ENCODE measurements at places on chromosomes 7 and 10.

- DNase-seq, result no peak
These were observed 352.7 kb upstream of the SEMA3A start for GRCh38 chr7:84547331-84547730.

GRCh38 chr10:71220689-71221540, 8.5 kb downstream of the UNC5B start:
- DNase-seq, result no peak

GRCh38 chr10:132687893-132688579, 97.9 kb downstream of the NKX6-2 start:
- no peak for DNase-seq

- DNase-seq, result no peak
These were observed 62.2 kb downstream of the LANCL2 start for GRCh38 chr7:55427342-55427741.

GRCh38 chr7:93843260-93843659, 47.3 kb downstream of the TFPI2 start:
- no peak for DNase-seq

DNA sequence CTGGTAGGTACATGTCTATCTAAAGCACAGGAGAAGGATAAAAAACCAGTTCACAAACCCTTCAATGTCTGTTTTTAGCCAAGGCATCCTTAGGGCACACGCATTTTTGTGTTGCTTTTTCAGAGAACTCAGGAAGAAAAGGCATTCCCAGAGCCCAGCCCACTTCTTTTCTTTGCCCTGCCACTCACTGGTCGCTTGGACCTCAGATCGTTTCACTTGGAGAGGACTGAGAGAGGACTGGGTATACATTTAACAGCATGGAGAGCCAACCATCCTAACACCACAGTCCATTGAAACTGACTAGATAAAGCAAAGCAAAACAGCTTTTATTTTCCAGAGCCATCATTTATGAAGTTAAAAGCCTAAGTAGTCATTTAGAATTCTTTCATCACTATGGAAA, 194.2 kb downstream of the CAMK1D start:
- DNase-seq, result no peak

GRCh38 chr10:72812415-72812752, 81.2 kb upstream of the OIT3 start:
- DNase-seq, result no peak

DNA sequence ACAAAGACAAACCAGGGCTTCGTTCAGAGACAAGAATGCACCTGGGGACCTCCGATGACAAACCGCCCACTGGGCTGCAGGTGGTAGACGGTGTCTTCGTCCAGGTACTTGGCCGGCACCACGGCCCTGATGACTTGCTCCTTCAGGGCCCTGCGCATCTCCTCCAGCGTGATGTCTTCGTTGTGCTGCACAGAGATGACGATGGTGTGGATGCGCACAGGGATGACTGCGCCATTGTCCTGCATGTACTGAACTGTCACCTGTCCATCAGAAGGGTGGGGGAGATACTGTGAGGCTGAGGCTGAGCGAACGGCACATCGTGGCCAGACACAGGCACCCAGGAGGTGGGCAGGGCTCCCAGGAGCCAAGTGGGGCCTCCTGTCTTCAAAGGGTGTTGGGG, 13.1 kb downstream of the MAT1A start:
- DNase-seq, result peak; percentile 7

- no peak for DNase-seq
These were observed 55.8 kb downstream of the CLRN3 start for GRCh38 chr10:127836966-127837365.

DNA sequence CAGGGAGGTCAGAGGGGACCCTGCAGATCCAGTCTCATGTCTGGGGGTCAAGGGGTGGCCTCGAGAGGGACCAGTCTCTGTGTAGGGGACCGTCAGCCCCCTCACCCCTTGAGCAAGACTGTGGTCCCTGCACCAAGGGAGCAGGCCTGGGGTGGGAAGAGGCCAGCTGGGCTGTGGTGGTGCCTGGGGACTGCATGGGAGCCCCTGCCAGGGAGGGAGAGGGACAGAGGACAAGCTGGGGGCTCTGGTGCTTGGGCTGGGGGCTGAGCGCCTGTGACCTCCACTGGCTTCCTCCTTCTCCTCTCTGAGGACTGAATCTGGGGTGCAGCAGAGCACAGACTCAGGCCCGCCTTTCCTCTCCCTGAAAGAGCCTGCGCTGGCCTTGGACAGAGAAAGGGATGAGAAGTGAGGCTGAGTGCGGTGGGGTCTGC, 771 bp upstream of the PILRB start:
- DNase-seq, result no peak

DNA sequence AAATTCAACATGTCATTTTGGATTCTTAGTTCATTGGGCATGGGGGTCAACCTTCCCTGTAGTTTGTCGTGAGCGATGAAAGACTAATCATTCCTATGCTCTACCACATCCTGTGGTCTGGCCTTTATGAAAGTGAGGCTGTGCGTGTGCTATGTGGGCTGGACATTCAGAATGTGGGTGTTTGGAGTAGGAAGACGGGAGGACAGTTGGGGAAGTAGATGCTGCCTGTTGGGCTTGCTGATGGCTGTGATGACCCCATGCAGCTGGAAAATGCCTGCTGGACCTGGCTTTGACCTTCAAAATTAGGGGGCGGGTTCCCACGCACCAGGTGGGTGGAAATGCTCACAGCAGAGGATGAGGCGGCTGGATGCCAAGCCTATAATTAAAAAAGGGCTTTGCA, 90.9 kb upstream of the MKI67 start:
- DNase-seq, result no peak

- no peak for DNase-seq
These were observed 385.8 kb upstream of the KLF6 start for GRCh38 chr10:4170633-4171314.

DNA sequence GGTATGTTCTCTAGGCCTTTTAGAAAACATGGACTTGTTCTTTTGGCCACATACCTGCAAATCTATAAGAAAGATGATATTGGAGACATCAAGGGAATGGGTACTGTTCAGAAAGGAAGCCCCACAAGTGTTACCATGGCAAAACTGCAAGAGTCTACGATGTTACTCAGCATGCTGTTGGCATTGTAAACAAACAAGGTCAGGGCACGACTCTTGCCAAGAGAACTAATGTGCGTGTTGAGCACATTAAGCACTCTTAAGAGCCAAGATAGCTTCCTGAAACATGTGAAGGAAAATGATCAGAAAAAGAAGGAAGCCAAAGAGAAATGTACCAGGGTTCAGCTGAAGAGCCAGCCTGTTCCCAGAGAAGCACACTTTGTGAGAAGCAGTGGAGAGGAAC, 37.1 kb downstream of the SDK1 start:
- DNase-seq, result no peak

DNA sequence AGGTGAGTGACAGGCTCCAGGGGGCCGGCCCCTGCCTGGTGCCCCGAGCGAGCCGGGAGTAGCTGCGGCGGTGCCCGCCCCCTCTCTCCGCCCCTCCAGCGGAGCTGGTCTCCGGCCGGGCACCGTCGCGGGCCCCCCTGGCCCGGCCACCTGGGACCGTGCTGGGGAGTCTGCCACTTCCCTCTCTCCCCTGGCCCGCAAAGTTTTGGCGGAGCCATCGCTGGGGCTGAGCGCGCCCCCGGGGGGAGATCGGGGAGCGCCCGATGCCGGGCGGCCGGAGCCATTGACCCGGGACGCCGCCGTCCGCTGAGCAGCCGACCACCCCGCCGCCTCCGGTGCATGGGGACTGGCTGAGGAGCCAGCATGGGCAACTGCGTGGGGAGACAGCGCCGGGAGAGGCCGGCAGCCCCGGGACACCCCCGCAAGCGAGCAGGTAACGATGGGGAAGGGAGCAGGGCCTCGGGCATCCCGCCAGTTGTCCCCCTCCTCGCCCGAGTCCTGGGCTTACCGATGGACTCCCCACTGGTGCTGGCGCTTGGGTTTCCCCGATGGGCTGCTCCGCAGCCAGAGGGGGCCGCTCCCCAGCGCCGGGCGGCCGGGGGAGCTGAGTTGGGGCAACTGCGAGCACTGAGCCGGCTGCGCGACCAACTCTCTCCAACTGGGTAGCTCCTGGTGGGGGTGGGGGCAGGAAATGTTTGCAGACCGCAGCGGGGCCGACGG, at the start of gene UBTD1:
TSS of gene UBTD1 (plus strand) at position 84 of the 720 bp plus-strand sequence. CDS start at position 364, 280 bp downstream.
- peak; percentile 28 for DNase-seq

DNA sequence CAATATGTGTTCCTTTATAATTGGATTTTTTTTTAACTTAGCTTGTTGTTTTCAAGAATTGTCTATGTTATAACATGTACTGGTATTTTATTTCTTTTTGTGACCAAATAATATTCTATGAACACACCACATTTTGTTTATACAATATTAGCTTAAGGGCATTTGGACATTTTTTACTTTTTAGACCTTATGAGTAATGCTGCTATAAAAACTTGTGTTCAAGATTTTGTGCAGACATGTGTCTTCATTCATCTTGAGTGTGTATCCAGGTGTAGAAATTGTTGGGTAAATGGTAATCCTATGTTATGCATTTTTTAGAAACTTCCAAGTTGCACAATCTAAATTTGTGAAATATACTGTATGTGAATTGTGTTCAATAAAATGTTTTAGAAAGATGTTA, 936.7 kb downstream of the CCSER2 start:
- DNase-seq, result no peak

- no peak for DNase-seq
These were observed 27.3 kb downstream of the KNDC1 start for GRCh38 chr10:133187091-133187905.

- DNase-seq, result no peak
These were observed 448 bp downstream of the SEC24C start for GRCh38 chr10:73744664-73744975.

DNA sequence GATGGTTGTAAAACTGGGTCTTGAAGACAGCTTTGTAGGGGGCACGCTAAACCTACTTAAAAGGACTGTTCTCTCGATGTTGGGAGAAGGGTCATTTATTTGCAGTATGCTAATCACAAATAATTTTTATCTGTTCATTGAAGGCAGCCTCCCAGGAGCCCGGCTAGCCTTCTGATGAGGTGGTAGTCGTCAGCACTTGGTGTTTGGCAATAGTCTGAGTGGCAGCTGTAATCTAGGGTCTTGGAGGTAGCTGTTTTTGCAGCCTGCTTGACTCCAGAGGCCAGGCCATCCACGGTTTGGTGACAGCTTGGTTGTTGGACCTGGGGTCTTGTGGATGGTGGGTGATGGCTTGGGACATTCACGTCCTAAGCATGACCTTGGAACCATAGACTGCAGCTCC, 2.2 kb downstream of the GTF2IRD1 start:
- DNase-seq, result no peak

- no peak for DNase-seq
These were observed 36.7 kb downstream of the MTERF1 start for GRCh38 chr7:91843831-91844230.

- no peak for DNase-seq
These were observed 170.6 kb upstream of the LANCL2 start for GRCh38 chr7:55194522-55194921.

- no peak for DNase-seq
These were observed 216.5 kb downstream of the VTI1A start for GRCh38 chr10:112663234-112664125.

DNA sequence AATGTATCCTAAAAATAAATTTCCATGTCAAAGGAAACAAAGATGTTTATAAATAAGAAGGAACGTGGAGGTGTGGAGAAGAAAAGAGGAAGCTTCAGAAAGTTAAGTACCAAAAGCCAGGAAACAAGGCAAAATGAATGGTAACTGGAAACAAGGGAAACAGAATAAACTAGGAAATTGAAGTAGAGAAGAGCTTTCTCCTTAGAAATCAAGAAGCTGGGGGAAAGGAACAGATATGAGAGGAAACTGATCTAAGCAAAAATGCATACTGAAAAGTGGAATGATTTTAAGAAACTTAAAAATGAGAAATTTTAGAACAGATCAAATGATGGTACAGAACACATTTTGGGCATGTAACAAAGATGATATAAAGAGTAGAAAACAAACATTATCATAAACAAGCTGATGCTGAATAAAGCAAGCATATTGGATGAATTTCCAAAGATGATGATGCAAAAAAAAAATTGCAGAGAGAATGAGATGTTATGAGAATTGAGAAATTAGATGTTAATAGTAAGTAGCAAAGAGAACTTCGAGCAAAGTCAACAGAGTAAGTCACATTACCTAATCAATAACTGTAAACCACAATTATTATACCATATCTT, 1.9 kb downstream of the BRAF start:
- no peak for DNase-seq

GRCh38 chr10:48531486-48531885, 73.4 kb downstream of the ARHGAP22 start:
- DNase-seq, result no peak

- no peak for DNase-seq
These were observed 598.8 kb downstream of the SUGCT start for GRCh38 chr7:40733578-40733977.

- DNase-seq, result no peak
These were observed 182.5 kb upstream of the PRSS58 start for GRCh38 chr7:142440219-142440905.

GRCh38 chr10:93954299-93954698, 39.4 kb upstream of the PLCE1 start:
- no peak for DNase-seq

- DNase-seq, result no peak
These were observed 256.2 kb upstream of the ZNF32 start for GRCh38 chr10:43904844-43905243.

DNA sequence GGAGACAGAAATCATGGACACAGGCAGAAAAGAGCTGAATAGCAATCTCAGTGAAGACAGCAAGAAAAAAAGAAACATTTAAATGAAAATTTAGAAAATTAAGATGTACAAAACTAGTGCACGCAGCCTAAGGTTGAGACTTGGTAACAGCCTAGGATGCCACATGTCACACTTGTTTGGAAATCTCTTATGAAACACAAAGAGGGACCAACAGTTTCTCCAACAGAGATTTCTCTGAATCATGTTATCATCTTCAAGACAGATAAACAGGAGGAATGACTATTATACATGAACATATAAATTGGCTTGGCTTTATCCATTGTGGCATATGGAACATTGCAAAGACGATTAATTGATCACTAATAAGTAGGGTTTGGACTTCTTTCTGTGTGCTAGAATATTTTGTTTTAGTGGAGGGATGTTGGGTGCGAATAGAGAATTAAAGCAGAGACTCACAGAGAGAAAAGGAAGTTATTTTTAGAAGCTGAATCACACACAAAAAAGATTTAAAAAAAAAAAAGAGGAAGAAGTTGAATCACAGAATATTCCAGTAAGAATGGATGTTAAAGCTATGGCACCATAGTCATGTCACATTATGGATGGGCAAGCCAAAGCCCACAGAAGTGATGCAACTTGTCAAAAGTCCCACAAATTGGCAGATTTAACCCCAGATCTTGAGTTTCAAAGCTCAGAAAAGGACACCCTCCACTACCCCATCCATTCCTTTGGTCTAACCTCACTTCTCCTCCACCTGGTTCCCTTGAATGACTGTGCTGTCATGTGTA, 91.6 kb downstream of the MYOF start:
- no peak for DNase-seq

GRCh38 chr10:103442031-103442461, 10.1 kb downstream of the CALHM2 start:
- no peak for DNase-seq
